ENCODE measurements at places on chromosomes 4 and X. TPM values are rescaled to one million over a fixed set of nuclear protein-coding genes. Genes with fewer than 3 reads are reported as not detected.

ETNPPL gene
- total RNA-seq = not detected

TBC1D8B gene
- total RNA-seq = 9.2 TPM

KCNE5 gene
- total RNA-seq = 0.31 TPM

NDUFC1 gene
- total RNA-seq = 28.1 TPM

AGA gene
- total RNA-seq = 12.9 TPM

GPR50 gene
- not detected for total RNA-seq

All from cardiac ventricle fibroblast (primary cell).